T-cell (primary cell): ENCODE measurements at places on chromosomes 3 and 15. TPM values are rescaled to one million over a fixed set of nuclear protein-coding genes. Genes with fewer than 3 reads are reported as not detected.

Gene TAGLN3
- not detected for total RNA-seq

- H3K27ac ChIP-seq = no peak overlapping the region
- H3K4me1 ChIP-seq = no peaks in the 10 kb centered on the region
- no peak overlapping the region for H3K4me3 ChIP-seq
- no peak for DNase-seq
- no peaks in the 10 kb centered on the region for H3K36me3 ChIP-seq
Measured at GRCh38 chr3:175421902-175422301, 562.8 kb downstream of the NAALADL2 start.

DNA sequence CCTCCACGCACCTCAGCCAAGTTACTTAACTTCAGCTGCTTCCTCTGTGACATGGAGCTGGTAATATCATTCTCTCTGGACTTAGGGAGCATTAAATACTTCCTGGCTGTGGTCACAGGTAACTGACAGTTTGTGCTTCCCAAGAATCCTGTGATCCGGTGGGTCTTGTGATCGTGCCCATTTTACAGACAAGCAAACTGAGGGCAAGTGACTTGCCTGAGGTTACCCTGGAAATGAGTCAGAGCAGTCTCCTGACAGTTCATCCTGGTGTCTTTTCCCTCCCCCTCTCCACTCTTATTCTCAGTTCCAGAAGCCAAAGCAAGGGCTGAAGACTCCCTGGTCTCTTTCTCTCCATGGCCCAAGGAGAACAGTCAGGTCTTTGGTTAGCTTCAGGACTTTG is 35.9 kb downstream of the ACAN start:
- DNase-seq = no peak
- H3K4me3 ChIP-seq = no peak overlapping the region
- no peaks in the 10 kb centered on the region for H3K36me3 ChIP-seq
- no peak overlapping the region for H3K27ac ChIP-seq
- peaks cover 19% of the 10 kb centered on the region for H3K27me3 ChIP-seq

DNA sequence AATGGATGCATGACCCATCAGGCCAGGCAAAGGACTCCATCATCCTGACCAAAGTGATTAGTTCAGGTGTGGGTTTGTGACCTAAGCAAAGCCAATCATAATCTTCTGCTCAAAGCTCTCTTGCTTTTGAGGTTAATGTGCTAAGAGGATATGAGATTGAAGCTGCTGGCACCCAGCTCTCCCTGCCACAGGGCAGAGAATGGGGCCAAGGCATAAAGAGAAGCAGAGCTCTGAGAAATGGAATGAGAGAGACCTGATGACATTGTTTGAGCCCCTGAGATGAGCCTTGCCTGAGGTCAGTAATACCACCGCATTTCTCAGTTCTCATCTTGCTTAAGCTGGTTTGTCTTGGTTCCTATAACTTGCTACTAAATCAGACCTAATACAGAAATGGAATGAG is 6.4 kb upstream of the PARP6 start:
- H3K36me3 ChIP-seq = no peaks in the 10 kb centered on the region
- H3K4me1 ChIP-seq = peaks cover under 1% of the 10 kb centered on the region
- no peak overlapping the region for H3K4me3 ChIP-seq
- H3K27me3 ChIP-seq = no peaks in the 10 kb centered on the region
